Adrenal gland (tissue), 19 donors: ENCODE measurements at places on chromosomes 6 and 20. TPM values are rescaled to one million over a fixed set of nuclear protein-coding genes. Genes with fewer than 3 reads are reported as not detected.

Gene STK38
- total RNA-seq: 21.3 TPM

Gene HAO1
- not detected for total RNA-seq

Gene GPLD1
- 1.5 TPM for total RNA-seq

Gene GTSF1L
- total RNA-seq: not detected

Gene TMEM74B
- 4.1 TPM for total RNA-seq

Gene ROS1
- total RNA-seq: not detected

Gene DDX43
- not detected for total RNA-seq

Gene TUBB2B
- 1.5 TPM for total RNA-seq

Gene PYGB
- 118 TPM for total RNA-seq

Gene VPS52
- total RNA-seq: 80.8 TPM

Gene CDKN1A
- total RNA-seq: 72.3 TPM

Gene OPRL1
- 1.6 TPM for total RNA-seq

Gene GNL1
- 68.2 TPM for total RNA-seq

DNA sequence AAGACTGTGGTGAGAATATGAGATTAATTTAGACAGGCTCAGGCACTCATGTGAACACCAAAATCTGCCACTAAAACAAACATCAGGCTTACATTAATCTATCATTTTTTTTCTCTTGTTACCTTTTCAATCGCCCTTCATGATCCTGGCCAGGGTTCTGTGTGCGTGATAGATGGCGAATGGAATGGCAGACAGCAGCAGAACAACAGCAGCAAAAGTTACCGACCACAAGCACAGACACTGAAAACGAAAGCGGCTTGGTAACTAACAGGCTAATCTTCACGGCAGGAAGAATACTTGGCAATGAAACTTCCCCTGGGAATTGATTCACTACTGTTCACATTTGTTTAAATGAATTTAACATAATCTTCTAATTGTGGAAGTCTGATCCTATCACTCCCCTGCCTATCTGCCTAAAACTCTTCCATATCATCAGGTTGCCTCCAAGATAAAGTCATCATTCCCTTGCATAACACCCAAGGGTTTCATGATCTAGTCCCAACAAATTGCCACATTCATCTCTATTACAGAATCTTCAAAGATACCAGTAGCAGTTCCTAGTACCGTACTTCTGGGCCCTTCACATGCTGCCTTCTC is 28.7 kb downstream of the PTPRK start:
- no peak for DNase-seq
- H3K36me3 ChIP-seq: no peaks in the 10 kb centered on the region
- no peaks in the 10 kb centered on the region for H3K4me1 ChIP-seq
- no peaks in the 10 kb centered on the region for H3K27me3 ChIP-seq
- H3K27ac ChIP-seq: no peak overlapping the region

DNA sequence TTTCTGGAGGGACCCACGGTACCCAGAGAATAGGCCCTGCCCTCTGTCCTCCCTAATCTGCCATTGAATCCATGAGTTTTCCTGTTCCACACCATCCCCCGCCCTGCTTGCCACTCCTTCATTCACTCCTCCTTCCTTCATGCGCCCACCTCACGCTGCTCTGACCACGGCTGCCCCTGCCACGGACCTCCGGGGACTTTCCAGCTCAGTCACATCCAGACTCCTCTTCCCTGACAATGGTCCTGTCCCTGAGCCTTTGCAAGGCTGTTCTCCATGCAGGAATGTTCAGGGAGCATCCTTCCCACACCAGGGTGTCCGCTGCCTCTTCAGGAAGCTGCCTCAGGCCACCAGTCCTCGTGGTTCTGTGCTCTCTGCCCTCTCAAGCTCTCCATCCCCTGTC is 25.9 kb downstream of the GLP1R start:
- H3K27me3 ChIP-seq: no peaks in the 10 kb centered on the region
- no peak overlapping the region for H3K4me3 ChIP-seq

DNA sequence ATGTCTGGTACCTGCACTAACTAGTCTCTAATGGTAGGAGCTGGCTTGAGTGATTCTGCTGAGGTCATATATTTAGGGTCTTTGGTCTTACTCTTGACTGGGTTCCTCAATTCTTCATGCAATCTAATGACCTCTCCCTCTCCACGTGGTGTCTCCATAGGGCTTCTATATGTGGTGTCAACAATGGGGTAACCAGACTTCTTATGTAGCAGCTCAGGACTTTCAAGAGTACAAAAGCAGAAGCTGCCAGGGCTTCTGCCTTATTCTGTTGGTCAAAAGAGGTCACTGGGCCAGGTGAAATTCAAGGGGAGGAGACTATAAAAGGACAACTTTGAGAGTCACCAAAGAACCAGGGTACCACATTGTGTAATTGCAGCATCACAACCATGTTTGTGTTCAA is 54.3 kb downstream of the NUS1 start:
- no peaks in the 10 kb centered on the region for H3K36me3 ChIP-seq
- no peaks in the 10 kb centered on the region for H3K27me3 ChIP-seq
- no peak for DNase-seq
- H3K4me3 ChIP-seq: no peak overlapping the region

GRCh38 chr20:56986931-56987720 is 279.3 kb downstream of the BMP7 start:
- H3K27me3 ChIP-seq: no peaks in the 10 kb centered on the region
- no peaks in the 10 kb centered on the region for H3K36me3 ChIP-seq
- H3K27ac ChIP-seq: no peak overlapping the region
- no peaks in the 10 kb centered on the region for H3K4me1 ChIP-seq
- H3K4me3 ChIP-seq: no peak overlapping the region
- DNase-seq: no peak

GRCh38 chr20:1002682-1003561 is 811 bp upstream of the RSPO4 start:
- H3K36me3 ChIP-seq: no peaks in the 10 kb centered on the region
- H3K4me3 ChIP-seq: no peak overlapping the region
- H3K27me3 ChIP-seq: peaks cover 41% of the 10 kb centered on the region
- no peak for DNase-seq

GRCh38 chr6:89353118-89353556 is 615 bp upstream of the UBE2J1 start:
- peak overlapping the region; percentile 98 for H3K27ac ChIP-seq
- peak overlapping the region; percentile 58 for H3K4me3 ChIP-seq
- no peak for DNase-seq
- no peaks in the 10 kb centered on the region for H3K36me3 ChIP-seq

DNA sequence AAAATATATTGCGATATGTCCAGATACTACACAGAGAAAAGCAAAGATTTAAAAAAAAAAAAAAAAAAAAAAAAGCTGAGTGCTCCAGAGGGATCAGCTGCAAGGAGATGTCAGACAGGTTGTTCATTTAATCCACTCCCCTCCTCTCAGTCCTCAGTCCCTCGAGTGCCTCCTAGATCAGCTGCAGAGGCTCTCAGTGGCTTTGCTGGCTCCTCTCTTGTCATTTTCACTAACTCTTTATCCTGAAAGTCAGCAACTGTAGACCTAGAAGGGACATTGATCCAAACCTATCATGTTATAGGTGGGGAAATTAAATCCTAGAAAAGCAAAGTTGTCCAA is 61.6 kb downstream of the KIAA0319 start:
- no peak for DNase-seq
- H3K4me3 ChIP-seq: no peak overlapping the region

GRCh38 chr6:35068644-35069043 is 72.5 kb downstream of the TCP11 start:
- DNase-seq: peak; percentile 80
- peak overlapping the region; percentile 49 for H3K27ac ChIP-seq
- H3K36me3 ChIP-seq: peaks cover 55% of the 10 kb centered on the region
- peaks cover 15% of the 10 kb centered on the region for H3K4me1 ChIP-seq

DNA sequence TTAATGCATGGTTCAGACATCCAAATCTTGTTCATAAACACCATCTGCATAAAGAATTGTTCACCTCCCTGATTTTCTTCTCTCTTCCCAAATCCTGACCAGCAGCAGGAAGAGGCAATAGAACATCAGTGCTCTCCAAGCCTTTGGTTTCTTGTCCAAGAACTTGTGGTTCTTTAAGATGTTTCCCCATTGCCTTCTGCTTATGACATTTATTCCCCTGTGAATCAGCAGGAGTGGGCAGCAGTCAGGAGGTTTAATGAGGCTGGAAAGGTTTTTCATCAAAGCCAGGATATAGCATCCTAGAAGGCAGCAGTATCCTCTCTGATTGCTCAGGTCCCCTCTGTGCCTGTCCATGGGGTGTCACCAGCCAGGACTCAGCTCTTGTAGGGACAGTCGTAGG is 5.3 kb downstream of the HDDC2 start:
- H3K36me3 ChIP-seq: peaks cover 28% of the 10 kb centered on the region
- no peak for DNase-seq
- H3K27me3 ChIP-seq: no peaks in the 10 kb centered on the region

DNA sequence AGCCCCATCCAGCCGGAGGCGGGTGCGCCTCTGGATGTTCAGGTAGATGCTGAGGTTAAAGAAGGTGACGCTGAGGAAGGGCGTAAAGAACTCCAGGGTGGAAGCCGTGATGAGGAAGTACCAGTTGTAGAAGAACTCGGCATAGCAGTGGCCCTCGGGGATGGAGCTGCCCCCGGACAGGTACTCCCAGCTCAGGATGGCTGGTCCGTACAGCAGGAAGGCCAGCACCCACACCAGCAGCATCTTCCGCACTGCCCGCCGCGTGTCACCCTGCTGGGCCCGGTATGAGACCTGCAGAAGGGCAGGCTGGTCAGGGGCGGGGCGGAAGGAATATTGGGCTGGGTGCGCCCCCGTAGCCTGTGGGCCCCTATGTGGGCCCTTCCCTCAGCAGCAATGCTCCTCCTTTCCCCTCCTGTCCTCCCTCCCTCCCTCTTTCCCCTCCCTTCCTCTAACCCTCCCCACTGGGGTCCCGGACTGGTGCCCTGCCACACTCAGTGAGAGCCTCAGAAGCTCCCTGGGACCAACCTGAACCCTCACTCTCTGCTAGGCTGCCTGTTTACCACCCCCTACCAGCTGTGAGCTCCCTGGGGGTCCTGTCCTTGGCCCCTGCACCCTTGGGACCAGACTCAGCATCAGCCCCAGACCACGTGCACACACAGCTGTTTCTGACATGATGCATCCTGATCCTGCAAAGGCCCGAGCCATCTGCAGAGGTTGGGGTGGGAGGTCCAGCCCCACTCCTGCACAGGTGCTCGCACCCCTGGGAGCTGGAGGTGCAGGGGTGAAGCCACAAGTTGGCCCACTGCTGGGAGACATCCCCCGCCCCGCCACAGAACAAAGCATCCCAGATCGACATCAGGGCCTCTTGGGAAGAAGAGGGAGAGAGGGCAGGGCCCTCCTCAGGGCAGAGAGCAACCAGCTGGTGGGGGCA is 3.2 kb downstream of the HRH3 start:
- peaks cover 10% of the 10 kb centered on the region for H3K4me1 ChIP-seq
- DNase-seq: no peak
- H3K36me3 ChIP-seq: no peaks in the 10 kb centered on the region
- H3K27ac ChIP-seq: no peak overlapping the region
- peaks cover 20% of the 10 kb centered on the region for H3K27me3 ChIP-seq

DNA sequence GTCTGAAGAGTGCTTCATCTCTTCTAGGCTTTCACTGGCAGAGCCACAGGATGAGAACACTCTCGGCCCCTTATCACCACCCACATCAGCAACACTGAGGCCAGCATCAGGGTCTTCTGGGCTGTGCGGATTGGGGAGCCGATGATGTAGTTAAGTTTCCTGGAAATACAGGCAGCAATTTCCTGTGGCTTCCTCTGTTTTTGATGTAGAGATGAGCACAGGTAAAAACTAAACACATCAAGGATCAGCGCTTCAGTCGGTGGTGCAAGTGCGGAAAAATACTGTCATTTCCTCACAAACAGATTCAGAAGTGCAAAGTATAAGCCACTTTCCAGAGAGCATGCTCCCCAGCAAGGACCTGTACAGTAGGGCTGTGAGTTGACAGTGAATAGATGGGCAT is 62.6 kb downstream of the BACH2 start:
- no peak overlapping the region for H3K4me3 ChIP-seq
- H3K27ac ChIP-seq: no peak overlapping the region
- H3K4me1 ChIP-seq: peaks cover 14% of the 10 kb centered on the region

DNA sequence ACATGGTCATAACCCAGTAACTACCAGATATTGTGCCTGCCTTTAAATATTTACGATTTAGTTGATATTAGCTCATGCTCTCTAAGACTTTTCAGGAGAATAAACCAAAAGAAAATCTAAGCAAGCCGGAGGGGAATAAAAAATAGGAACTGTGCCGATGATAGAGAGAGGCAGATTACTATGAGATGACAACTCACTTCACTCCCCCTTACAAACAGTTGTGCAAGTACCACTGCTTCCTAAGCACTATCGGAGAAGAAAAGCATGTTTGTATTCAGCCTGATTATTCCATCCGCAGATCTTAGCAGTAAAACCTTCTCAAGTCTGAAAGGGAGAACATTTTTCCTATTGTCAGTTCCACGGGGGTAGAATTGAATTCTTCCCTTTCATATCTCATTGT is 294.4 kb downstream of the KCNQ5 start:
- H3K4me3 ChIP-seq: no peak overlapping the region
- H3K27ac ChIP-seq: no peak overlapping the region
- DNase-seq: no peak
- no peaks in the 10 kb centered on the region for H3K4me1 ChIP-seq

GRCh38 chr20:58184063-58184462 is 44.4 kb downstream of the ANKRD60 start:
- no peaks in the 10 kb centered on the region for H3K27me3 ChIP-seq
- H3K36me3 ChIP-seq: no peaks in the 10 kb centered on the region
- no peaks in the 10 kb centered on the region for H3K4me1 ChIP-seq
- no peak overlapping the region for H3K27ac ChIP-seq

DNA sequence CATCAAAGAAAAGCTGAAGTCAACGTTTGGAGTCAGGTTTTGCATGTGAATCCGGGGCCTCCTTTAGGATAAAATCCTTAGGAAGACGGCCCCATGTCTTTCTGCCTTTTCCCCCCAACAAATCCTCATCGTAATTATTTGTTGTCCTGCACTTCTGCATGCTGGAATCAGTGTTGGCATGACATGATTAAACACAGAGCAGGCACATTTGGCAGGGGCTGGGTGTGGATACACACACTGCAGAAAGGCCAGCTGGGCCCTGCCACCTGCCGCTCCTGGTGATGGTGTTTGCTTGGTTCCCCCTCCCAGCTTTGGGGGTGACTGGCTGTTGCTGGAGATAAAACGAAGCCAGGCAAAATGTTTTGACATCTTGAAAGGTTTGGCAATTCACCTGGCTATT is 46.3 kb upstream of the FOXA2 start:
- no peaks in the 10 kb centered on the region for H3K36me3 ChIP-seq
- no peak for DNase-seq
- no peak overlapping the region for H3K4me3 ChIP-seq
- no peak overlapping the region for H3K27ac ChIP-seq
- peaks cover 7% of the 10 kb centered on the region for H3K27me3 ChIP-seq
